Glutamatergic neuron (in vitro differentiated cells): ENCODE measurements at places on chromosomes 13 and 19.

- DNase-seq: no peak
Measured at GRCh38 chr13:50446611-50447010, 396.9 kb downstream of the DLEU7 start.

DNA sequence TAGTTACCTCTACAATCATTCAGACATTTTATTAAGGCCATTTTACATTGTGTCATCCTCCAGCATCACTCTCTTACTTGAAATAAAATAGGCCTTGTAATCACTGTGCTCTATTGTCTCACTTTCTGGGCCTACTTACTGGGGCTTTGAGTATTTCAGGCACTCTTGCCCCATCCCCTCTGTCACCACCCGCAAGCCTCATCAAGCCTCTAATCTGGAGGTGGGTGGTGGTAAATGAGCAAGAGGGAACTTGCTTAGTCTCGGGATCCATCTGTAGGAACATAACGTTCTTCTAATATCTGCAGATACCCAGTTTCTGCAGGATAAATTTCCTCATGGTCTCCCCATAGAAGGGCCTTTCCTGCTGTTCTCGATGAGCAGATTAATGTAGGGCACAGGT, 19.4 kb upstream of the GPR18 start:
- DNase-seq: no peak

- no peak for DNase-seq
Measured at GRCh38 chr13:58919551-58919950, 1244.2 kb downstream of the DIAPH3 start.

- no peak for DNase-seq
Measured at GRCh38 chr13:89828506-89828905, 1519.0 kb upstream of the MIR17HG start.

DNA sequence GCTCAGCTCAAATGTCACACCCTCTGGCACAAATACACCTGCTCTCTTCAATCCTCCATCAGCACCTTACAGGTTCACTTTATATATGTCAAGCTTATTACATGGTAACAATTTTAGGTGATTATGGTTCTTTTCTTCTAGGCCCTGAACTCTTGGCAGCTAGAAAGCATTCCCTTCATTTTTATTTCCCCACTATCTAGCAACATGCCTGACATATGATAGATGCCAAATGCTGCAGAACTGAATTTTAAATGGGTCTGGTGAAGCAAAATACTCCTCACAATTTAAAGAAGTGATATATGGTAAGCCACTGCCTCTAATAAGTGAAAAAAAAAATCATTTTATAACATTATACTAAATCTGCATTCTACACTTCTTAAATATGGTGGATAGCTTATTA, 95.2 kb downstream of the USP12 start:
- DNase-seq: no peak

- DNase-seq: no peak
Measured at GRCh38 chr13:89307278-89307677, 1636.1 kb downstream of the SLITRK5 start.

DNA sequence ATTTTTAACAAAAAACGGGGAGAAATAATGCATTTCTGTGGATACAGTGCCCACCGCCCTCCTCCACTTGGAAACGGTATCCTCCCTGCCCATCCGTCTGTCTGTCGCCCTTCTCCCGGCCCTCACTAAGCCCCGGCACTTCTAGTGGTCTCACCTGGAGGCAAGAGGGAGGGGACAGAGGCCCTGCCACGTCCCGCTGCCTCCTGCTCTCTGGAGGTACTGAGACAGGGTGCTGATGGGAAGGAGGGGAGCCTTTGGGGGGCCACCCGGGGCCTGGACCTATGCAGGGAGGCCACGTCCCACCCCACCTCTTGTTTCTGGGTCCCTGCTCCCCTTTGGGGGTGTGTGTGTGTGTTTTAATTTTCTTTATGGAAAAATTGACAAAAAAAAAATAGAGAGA, 3.0 kb upstream of the HAMP start:
- DNase-seq: no peak

GRCh38 chr19:32464279-32464678, 58.7 kb downstream of the DPY19L3 start:
- DNase-seq: no peak

DNA sequence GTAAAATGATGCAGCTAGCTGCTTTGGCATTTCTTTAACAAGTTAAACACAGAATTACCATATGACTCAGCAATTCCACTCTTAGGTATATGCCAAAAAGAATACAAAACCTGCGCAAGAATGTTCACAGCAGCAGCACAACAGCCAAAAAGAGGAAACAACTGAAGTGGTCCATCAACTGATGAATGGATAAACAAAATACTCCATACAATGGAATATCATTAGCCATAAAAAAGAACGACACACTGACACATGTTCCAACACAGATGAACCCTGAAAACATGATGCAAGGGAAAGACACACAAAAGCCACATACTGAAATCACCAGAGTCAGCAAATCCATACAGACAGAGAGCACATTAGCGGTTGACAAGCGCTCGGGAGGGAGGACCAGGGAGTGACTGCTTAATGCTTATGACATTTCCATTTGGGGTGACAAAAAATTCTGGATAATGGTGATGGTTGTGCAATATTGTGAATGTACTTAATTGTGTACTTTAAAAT, 3.0 kb downstream of the PCID2 start:
- no peak for DNase-seq

GRCh38 chr13:101474419-101474957, 22.0 kb downstream of the ITGBL1 start:
- peak; percentile 41 for DNase-seq

- DNase-seq: no peak
Measured at GRCh38 chr19:13917888-13918406, 11.9 kb downstream of the CC2D1A start.

- peak; percentile 51 for DNase-seq
Measured at GRCh38 chr19:7516333-7516732, 430 bp downstream of the ZNF358 start.
